ENCODE measurements at places on chromosomes 7 and 10.

- DNase-seq = no peak
These were observed 9.5 kb downstream of the SRRM3 start for GRCh38 chr7:76211216-76211615.

GRCh38 chr7:142894112-142894984 is 8.8 kb upstream of the TRPV6 start:
- no peak for DNase-seq

DNA sequence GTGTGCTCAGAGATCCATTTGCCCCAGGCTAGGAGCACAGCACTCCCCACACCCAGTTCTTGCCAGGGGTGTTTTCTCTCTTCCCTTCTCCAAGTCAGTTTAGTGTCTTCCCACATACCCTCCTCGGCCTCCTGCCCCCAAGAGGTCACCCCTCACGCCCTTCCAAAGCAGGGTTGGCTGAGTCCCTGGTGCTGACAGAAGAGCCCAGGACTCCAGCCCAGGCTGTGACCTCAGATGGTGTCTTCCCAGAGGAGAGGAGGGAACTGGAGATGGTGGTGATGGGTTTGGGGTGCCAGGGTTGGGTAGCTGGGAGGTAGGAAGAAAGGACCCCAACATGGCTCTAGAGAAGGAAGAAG is 19.8 kb downstream of the ZNF775 start:
- DNase-seq = no peak

GRCh38 chr7:19407270-19407669 is 262.0 kb upstream of the FERD3L start:
- no peak for DNase-seq

- no peak for DNase-seq
These were observed 26.7 kb downstream of the IQCE start for GRCh38 chr7:2585446-2585845.

DNA sequence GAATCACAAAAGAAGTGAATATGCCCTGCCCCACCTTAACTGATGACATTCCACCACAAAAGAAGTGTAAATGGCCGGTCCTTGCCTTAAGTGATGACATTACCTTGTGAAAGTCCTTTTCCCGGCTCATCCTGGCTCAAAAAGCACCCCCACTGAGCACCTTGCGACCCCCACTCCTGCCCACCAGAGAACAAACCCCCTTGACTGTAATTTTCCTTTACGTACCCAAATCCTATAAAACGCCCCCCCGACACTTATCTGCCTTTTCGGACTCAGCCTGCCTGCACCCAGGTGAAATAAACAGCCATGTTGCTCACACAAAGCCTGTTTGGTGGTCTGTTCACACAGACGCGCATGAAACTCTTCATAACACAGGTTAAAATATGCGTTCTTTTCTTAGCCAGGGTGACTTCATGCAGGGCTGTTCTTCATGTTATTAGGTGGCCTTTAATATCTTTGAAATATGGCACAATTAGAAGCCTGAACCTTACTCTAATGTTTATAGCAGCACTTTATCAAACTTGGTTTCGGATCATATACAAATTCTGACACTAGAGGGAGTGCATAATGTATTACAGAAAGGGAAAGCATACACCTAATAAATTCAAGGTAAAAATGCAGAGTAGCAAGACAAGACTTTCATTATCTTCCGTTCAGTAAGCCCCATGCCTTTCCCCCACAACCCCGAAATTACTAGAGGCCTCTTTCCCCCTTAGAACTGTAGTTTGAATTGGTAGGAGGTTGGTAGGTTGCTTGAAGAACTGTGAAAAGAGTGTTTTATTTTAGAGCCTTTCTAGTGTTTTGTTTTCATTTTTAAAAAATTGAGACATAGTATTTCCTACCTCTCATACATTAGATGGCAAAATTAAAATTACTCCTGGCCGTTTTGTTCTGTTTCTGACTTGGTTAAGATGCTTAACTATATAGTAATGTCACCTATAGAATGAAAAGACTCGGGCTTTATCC is 117.9 kb downstream of the NPY start:
- DNase-seq = no peak

DNA sequence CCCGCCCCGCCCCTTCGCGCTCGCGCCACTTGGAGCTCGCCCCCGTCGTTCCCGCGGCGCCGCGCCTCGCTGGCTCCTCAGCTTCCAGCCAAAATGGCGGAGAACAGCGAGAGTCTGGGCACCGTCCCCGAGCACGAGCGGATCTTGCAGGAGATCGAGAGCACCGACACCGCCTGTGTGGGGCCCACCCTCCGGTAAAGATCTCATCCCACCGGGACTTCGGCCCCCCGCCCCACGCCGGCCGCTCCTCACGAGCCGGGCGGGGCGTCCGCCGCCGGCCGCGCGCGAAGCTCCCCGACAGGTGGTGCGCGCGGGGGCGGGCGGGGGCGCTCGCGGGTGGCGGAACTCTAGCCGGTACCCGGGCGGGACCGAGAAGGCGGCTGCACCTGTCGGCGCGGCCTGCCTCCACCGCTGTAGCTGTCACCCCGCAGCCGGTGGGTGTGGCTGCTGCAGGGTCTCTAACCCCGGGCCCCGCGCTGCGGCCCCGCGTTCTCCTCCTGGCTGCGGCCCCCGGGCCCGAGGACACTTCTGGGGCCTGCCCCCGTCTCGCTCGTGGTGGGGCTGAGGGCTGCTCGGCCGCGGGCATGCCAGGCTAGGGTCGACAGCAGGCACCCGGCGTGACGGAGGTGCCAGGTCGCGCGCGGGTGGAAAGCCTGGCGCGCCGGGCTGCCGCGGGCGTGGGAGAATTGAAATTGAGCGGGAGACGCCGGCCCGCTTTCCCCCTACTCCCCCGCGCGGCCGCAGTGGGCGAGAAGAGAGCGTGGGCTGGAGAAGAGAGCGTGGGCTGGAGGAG is at the start of gene EXOC6:
TSS of gene EXOC6 (plus strand) at position 80 of the 793 bp plus-strand sequence. CDS start at position 94, 14 bp downstream.
- peak; percentile 95 for DNase-seq

- DNase-seq = peak; percentile 42
These were observed 142.8 kb downstream of the LSM5 start for GRCh38 chr7:32347244-32347828.

GRCh38 chr10:127815147-127815546 is 77.6 kb downstream of the CLRN3 start:
- no peak for DNase-seq
